ENCODE measurements at places on chromosomes 3 and 15. TPM values are rescaled to one million over a fixed set of nuclear protein-coding genes. Genes with fewer than 3 reads are reported as not detected.
A peak's percentile ranks its signal among the peaks of the same experiment; 100 is the strongest.

- DNase-seq = no peak
These were observed 2.8 kb upstream of the RNU5A-1 start for GRCh38 chr15:65292938-65293518.

- no peak for DNase-seq
These were observed 13.8 kb upstream of the OR5K3 start for GRCh38 chr3:98376631-98377030.

Gene LHFPL4
- total RNA-seq = not detected

GRCh38 chr3:47573190-47574172 is 5.2 kb downstream of the CSPG5 start:
- no peak for DNase-seq

GRCh38 chr15:76674883-76675282 is 230.3 kb downstream of the SCAPER start:
- no peak for DNase-seq

- DNase-seq = no peak
These were observed 68.5 kb downstream of the TMCC1 start for GRCh38 chr3:129824926-129825541.

DNA sequence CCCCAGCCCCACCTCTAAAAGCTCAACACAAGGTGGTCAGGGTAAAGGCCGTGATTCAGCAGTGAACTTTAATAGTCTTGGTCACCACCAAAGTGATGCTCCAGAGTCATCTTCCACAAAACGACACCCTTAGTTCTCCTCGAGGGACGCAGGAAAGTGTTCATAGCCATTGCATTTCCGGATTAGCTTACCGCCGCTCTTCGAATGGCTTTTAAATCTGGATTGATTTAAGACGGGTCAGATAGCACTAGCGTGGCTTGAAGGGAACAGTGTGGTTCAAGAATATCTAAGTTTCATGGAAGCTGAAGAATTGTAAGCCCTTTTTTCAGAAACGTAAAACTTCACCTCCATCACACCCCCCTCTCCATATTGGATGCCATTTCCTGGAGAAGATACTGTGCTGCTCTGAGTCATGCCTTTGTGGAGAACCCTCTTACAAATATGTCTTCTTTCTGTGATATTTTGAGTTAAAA is 829 bp downstream of the RNF7 start:
- DNase-seq = no peak

DNA sequence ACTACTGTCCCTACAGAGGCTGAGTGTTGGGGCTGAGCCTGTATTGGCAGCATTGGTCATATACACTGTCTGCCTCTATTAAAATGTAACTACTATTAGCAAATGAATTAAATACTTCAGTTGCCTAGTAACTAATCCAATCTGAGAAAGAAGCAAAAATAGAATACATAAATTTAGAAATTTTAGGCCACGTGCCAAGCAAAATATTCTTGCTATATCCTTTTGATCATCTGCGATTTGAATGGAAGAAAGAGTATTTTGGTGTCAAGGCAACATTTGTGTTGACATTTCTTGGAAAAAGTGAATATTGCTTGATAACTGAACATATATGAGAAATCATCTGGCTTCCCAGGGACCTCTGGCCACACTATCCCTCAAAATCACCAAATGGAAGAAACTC is 148.2 kb upstream of the TOPAZ1 start:
- no peak for DNase-seq

Gene GP9
- total RNA-seq = not detected

GRCh38 chr3:127585163-127585812 is 5.2 kb downstream of the TPRA1 start:
- no peak for DNase-seq

DNA sequence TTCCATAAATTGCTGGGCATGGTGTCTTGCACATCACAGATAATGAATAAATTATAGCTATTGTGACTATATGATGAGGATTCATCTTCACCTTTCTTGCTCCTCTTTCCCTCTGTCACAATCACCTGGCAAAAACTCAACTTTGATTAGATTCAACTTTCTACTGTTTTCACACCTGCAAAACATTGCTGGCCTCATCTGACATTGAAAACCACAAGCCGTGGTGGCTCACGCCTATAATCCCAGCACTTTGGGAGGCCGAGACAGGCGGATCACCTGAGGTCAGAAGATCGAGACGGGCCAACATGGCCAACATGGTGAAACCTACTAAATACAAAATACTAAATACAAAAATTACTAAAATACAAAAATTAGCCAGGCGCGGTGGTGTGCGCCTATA is 12.7 kb upstream of the PEX5L start:
- DNase-seq = no peak

Gene FAM107A
- 38.7 TPM for total RNA-seq

- no peak for DNase-seq
These were observed 452 bp downstream of the DCP1A start for GRCh38 chr3:53346922-53347260.

DNA sequence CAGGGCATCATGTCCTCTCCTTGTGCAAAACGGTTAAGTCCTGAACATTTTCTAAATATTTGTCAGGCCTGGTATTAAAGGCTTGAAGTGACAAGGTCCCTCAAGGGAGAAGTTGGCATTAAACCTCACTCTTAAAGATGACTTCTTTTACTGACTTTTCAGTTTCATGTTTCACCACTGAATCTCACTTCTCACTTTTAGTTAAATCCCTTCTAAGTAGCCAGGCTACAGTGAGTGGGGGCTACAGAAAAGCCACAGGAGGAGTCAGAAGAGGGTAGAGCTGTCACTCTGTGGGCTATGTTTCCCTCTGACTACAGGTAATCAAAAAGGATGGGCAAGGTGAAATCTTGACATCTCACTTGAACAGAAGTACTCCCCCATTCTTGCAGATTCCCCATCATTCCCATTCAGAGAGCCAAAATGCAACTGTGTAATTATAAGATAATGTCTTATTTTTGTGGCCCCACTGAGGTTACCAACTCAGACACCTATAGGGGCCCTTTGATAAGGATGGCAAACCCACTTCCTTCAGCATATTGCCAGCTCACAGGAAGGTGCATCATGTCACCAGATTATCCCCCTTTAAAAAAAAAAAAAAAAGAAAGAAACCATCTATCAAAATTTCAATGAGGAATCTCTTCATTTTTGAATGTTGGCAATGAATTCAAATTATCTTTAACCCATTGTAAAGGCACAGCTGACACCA is 790.1 kb upstream of the CFAP20DC start:
- no peak for DNase-seq

Gene C3orf20
- total RNA-seq = 0.10 TPM

Gene IL17RC
- total RNA-seq = 31.9 TPM

- no peak for DNase-seq
These were observed 2.9 kb upstream of the IGF2BP2 start for GRCh38 chr3:185827595-185828344.

- no peak for DNase-seq
These were observed 163.6 kb downstream of the SERPINI1 start for GRCh38 chr3:167899093-167899492.

Gene LIPH
- not detected for total RNA-seq

GRCh38 chr3:173395412-173396181 is 1.9 kb upstream of the NLGN1 start:
- DNase-seq = peak; percentile 96

DNA sequence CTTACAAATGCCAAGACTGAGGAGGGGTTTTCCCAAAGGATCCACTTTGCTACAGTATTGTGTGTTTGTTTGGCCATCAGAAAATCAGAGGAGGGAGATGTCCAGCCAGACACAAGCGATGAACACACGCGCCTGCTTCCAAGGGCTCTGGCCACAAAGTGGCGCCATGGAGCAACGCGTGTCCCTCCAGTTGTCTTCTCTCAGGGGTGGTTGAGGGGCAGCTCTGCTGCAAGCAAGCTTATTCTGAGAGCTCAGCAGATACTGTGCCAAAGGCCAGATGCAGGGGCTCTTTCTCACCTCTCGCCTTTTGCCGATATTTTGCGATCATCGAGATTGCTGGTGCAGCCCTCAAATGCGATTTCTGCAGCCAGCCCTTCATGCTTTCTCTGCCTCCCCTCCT is 88.9 kb upstream of the OSBPL11 start:
- DNase-seq = no peak

- no peak for DNase-seq
These were observed 17.0 kb downstream of the SLC35G2 start for GRCh38 chr3:136835813-136836510.

Gene PDE12
- 16.4 TPM for total RNA-seq

DNA sequence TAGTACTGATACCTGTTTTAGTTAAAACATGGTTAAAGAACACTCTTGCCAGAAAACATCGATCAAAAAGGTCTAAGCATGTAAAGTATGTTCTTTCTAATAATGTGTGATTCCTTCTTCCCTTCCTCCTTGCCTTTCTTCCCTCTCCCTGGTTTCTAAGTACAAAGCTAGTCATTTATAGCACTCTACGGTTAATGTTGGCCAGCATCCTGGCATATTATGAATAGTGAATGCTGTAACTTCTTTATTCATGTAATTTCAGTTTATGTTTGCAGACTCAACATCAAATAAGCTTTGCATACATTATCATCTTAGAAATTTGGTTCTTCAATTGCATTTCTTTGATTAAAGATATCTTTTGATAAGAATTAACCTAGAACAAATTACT is 27.1 kb downstream of the P2RY12 start:
- DNase-seq = no peak

GRCh38 chr3:197892162-197892561 is 57.8 kb upstream of the RPL35A start:
- DNase-seq = no peak

DNA sequence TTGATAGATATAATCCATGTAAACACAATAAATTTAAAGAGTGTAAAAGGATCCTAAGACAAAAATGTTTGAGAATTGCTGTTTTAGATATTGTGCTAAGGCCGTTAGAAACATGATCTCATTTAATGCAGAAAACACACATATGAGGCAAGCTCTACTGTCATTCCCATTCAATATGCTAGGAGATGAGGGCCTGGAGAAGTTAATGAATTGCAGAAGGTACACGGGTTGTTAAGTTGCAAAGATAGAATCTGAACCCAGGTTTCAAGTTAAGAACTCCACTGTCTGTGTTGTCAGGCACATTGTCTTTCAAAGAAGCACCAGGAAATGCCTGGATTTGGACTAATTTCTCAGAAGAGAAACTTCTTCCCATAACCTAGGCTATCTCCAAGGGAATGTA is 65.1 kb upstream of the SAMMSON start:
- no peak for DNase-seq

Gene INKA1
- 5.6 TPM for total RNA-seq

DNA sequence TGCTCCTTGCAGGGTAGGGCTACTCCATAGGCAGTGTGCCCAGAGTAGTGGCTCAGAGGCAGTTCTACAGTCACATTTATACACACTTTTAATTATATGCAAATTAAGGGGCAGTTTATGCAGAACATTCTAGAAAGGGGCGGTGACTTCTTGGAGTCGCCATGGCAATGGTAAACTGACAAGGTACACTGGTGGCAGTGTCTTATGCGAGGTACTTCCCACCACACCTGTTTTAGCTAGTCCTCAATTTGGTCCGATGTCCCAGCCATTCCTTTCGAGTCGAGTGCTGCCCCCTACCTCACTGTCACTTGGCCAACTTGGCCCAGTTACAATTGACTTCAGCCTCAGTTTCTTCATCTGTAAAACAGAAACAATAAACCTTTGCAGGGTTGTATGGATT is 3.8 kb upstream of the IRAK2 start:
- no peak for DNase-seq

Gene IL17RB
- 0.46 TPM for total RNA-seq

GRCh38 chr3:32857921-32858320 is 40.1 kb downstream of the TRIM71 start:
- DNase-seq = no peak

Gene YEATS2
- 23.6 TPM for total RNA-seq

GRCh38 chr3:64685331-64685799 is 2.4 kb downstream of the ADAMTS9 start:
- peak; percentile 89 for DNase-seq

Gene MAP2K5
- 13.5 TPM for total RNA-seq

Measured in posterior vena cava (tissue), 2 donors.